HT1080 (cell line): ENCODE measurements at places on chromosomes 13 and 19.

GRCh38 chr19:44890366-44891015 lies 563 bp upstream of the TOMM40 start:
- DNase-seq: peak; percentile 100

- no peak for DNase-seq
Measured at GRCh38 chr19:32035626-32036025, 309.8 kb upstream of the ZNF507 start.

DNA sequence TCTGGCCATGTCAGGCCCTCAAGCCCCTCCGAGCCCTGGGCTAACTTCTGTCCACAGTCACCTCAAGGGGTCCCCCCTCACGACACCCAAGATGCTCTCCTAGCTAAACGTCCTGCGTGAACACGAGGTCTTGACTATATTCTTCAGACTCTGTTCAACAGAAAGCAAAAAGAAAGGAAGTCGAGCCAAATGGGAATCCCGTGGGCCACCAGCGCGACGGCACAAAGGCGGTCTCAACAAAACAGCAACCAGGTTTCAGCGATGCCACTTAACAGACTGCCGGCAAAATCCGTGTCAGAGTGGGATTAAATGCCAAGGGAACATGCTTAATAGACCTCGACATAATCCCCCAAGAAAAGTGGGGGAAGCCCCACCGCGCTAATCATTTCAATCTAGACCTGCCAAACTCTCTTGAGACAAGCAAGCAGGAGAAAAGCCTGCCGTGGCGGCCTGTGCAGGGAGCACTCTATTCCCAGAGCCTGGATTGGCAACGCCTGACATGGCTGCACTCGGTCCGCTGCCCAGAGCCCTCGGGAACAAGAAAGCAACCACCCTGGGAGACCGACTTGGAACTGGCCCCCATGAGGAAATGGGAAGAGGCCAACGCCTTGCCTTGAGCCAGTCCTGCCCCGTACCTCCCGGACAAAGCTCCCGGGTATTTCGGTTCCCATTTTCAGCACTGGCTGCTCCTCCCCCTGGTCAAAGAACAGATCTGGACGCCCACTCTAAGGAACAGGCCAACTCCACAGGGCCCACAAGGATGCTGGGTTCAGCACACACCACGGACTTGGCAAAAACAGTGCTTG lies 16.0 kb downstream of the ZC3H4 start:
- no peak for DNase-seq

DNA sequence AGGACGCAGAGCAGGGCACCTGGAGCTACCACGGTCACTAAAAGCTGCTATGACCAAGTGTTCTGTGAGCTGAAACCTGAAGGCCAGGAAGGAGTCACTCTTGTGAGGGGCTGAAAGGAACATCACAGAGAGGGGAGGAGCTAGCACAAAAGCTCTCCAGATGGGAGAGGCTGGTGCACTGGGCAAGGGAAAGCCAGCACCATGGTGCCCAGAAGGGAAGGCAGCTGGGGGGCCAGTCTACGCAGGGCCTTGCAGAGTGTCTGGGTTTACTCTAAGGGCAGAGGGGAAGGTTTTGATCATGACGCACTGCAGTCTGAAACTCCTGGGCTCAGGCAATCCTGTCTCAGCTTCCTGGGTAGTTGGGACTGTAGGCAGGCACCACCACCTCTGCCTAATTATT lies 4.1 kb upstream of the ZNF580 start:
- no peak for DNase-seq

- DNase-seq: peak; percentile 82
Measured at GRCh38 chr13:109249780-109250528, 536.4 kb downstream of the IRS2 start.

DNA sequence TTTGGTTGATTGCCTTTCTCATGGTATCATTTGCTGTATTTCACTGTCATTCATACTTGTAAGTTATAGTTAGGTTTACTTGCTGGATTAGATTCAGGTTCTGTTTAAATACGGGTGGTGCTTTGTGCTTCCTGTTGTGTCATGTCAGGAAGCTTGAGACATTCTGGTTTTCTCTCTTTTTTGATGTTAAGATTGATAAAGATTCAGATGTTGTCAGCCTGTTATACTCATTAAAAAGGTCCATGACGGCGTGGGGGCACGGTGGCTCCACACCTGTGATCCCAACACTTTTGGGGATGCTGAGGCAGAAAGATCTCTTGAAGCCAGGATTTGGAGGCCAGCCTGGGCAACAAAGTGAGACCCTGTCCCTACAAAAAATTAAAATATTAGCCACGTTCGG lies 45.7 kb downstream of the NAA16 start:
- DNase-seq: no peak

DNA sequence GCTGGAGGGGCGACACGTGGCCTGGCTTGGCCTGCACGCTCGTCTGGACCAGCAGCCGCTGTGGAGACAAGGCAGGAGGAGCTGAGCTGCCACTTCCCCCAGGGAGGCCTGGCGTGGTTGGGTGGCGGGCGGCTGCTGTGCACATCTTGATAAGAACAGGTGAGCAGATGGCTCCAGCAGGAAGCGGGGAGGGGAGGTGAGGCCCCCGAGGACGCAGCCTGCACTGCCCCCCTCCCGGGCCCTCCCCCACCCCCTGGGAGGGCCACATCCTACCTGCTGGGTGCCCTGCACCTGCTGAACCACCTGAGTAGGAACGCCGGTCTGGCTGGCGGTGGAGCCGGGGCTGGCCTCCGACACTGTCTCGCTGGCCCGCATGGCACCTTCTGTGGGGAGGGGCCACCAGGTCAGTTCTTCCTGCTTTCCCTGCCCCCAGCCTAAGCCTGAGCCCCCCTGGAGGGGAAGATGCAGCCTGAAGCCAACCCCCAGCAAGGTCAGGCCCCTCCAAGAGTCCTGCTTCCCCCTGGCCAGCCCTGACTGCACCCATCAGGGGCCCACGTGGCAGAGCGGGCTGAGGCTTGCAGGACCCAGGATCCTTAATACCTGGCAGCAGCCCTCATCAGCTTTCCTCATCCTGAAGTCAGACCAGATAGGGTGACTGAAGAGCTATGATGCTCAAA lies 22.8 kb downstream of the RFX1 start:
- DNase-seq: no peak

GRCh38 chr13:49560270-49561061 lies 24.9 kb downstream of the RCBTB1 start:
- no peak for DNase-seq

DNA sequence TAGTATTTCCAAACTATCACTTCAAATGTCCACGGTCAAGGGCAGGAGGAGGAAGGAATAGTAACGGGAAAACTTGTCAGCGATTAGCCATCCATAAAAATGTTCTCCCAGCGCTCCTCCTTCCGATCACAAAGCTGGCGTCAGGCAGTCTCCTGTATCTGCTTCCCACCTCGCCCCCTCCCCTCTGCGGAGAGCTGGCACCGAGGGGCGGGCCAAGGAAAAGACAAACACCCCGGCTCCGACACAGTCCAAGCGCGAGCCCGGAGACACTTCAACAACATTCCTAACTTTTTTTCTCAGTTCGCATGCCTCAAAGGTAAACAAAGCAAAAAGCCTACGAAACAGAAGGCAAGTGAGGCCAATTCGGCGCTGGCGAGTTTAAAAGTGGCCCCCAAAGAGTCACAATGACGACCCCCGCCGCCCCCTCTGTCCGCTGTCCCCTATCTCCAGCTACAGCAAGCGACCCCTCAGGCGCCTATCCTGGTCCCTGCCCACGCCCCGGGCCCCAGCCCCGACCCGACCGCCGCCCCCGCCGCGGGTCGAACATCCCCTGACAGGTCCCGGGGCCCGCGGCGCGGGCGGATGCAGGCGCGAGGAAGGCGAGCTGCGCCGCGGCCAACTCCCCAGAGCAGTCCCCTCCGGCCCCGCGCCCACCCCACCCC lies 736 bp downstream of the SMAD9 start:
- DNase-seq: peak; percentile 37

DNA sequence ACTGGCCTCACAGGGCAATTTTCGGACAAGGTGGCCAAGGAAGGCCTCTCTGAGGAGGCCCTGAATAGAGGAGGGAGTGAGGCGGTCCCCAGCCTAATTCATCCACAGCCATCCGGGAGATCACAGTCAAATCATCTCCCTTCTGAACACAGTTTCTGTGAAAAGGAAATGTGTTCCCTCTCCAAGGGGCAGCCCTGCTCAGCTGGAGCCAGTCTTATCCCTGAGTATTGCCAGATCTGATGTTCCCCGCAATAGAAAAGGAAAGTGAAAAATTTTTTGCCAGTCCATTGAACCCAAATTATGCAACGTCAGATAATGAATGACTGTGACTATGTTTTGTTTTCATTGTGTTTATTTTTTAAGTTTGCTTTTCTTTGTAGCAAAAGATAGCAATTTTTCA lies 125.9 kb downstream of the SIPA1L3 start:
- DNase-seq: no peak

- peak; percentile 11 for DNase-seq
Measured at GRCh38 chr19:7699417-7700401, 2.2 kb downstream of the FCER2 start.
